Activated T-cell treated with anti-CD3 and anti-CD28 coated beads, Interleukin-2, amount 50 U/mL, for 72 hours (primary cell): ENCODE measurements at places on chromosomes 7 and 10.

- DNase-seq = no peak
Observed at GRCh38 chr10:118868589-118868988, 113.8 kb upstream of the CACUL1 start.

DNA sequence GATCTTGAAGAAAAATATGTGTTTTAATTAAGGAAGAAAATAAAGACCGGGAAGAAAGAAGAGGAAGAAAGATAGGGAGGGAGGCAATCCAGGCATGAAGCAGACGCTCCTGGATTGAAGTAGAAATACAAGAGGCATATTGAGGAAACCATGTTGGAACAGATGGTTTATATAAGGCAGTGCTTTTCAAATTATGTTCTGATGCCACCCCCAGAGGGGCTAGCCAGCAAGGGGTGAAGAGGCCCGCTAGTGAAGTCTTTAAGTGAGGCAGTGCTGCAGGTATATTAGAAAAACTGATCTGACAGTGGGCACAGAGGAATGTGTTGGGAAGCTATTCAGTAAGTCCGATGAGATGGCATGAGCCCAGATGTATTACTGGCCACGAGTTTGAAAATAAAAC lies 40.1 kb downstream of the REEP3 start:
- no peak for DNase-seq

DNA sequence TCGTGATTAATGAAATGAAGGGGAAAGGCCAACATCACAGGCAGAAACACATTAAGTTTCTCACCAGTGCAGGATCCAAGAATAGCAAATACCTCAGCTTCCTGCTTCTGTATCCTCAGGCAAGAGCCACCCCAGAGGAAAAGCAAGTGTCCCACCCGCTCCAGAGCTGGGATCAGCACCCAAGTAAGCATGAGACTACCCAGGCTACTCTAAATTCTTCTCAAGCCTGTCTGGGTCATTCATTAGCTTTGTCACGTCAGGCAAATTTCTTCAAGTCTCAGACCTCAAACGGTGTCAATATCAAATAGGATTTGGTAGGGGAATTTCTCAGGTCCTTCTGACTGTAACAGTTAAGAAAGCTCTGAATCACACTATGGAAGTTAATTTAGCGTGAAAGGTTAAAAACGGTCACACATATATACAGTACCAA lies 59.0 kb downstream of the GNA12 start:
- DNase-seq = no peak

GRCh38 chr10:63206997-63207811 lies 74.1 kb downstream of the NRBF2 start:
- DNase-seq = no peak

GRCh38 chr7:155358066-155358947 lies 60.6 kb downstream of the INSIG1 start:
- DNase-seq = no peak

- DNase-seq = no peak
Observed at GRCh38 chr10:112232670-112233069, 49.1 kb upstream of the GPAM start.

GRCh38 chr10:74733612-74734011 lies 92.8 kb upstream of the KAT6B start:
- no peak for DNase-seq

- no peak for DNase-seq
Observed at GRCh38 chr10:110863361-110863760, 8.4 kb upstream of the PDCD4 start.

DNA sequence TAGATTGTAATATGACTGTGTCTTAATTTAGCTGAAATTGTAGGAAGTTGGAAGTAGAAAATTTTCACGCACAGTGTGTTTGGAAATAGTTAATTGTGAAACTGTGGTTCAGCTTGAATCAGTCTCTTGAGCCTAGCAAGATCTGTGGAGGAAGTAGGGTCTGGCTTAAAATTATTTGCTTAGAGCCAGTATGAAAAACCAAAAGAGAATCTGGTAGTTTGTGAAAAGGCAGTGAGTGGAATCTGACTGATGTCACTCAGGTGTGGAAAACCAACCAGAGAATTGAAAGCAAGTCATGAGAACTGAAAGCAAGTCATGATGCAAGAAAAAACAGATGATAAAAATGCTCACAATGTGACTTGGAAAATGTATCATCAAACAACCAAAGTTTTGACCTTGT lies 11.5 kb downstream of the LIPJ start:
- DNase-seq = no peak

- DNase-seq = no peak
Observed at GRCh38 chr7:99290980-99291607, 18.5 kb downstream of the MYH16 start.

GRCh38 chr7:107069457-107069856 lies 25.0 kb downstream of the PRKAR2B start:
- no peak for DNase-seq

DNA sequence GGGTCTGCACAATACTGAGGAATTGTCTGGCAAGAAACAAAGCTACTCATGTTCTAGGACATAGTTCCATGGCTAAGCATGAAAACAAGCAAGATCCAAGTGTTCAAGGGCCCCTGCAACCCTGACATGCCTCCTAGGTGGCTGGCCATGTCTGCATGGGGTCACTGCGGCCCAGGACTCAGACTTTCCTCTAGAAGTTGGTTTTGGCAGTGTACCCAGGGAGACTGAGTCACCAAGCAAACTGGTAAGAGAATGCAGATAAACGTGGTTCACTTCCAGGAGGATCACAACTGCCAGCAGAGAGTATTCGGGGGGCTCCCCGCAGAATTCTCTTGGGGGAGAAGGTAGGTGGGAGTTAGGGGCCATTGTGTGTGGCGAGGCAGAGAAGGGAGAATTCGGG lies 7.4 kb upstream of the PFKFB3 start:
- DNase-seq = no peak

DNA sequence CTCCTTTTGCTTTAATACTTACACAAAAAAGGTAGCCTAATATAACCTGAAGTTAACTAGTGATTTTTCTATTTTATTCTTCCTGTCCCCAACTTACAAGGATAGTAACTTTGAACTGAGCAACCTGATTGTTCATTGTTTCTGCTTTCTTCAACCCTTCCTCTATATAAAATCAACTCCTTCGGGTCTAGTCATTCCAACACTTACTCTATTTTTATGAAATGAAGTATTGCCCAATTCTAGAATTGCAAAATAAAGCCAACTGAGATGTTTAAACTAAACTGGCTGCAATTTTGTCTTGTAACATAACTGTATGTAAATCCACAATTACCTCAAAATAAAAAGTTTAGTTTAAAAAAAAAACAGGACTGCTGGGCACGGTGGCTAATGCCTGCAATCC lies 20.3 kb upstream of the DNA2 start:
- DNase-seq = no peak

- no peak for DNase-seq
Observed at GRCh38 chr7:39271402-39271801, 293.7 kb downstream of the POU6F2 start.

DNA sequence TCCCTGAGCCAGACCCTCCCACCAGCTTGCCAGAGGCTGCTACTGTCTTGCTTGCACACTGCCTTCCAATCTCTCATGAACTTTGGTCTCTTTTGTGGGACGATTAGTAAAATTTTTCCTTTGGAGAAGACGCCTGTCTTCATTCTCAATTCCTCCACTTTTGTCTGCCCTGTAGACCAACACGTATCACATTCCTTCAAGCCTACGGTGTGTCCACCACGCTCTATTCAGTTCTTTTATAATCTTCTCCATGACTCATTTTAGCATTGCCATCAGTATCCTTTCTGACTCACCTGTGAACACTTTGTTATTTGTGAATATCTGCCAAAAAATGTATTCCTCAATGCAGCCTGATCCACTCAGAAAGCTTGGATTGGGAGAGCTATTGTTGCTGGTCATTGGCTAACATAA lies 1.4 kb downstream of the GIMAP5 start:
- no peak for DNase-seq

GRCh38 chr10:11678074-11678793 lies 63.9 kb upstream of the ECHDC3 start:
- peak; percentile 29 for DNase-seq

GRCh38 chr7:30563326-30563942 lies 31.2 kb upstream of the GARS1 start:
- DNase-seq = no peak

- no peak for DNase-seq
Observed at GRCh38 chr10:13823096-13823708, 236.4 kb downstream of the PRPF18 start.

DNA sequence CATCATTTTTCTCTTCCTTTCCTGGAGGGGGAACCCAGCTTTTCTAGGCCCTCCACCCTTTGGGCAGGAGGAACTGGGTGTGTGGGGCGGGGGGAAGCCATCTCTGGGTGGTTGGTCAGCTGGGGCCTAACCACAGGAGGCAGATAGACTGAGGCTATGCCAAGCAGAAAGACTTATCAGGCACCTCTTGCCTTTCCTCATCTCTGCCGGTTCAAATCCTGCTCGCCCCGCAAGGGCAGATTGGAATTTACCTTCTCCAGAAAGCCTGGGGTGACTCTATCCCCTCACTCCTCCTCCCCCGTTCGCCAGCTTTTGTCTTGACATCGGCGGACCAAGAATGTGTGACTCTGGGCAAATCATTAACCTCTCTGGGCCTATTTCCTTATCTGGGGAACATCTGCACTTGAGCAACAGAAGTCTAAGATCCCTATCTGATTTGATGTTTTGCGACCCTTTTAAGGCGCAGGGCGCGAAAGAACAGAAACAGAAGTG lies 584 bp upstream of the GARS1 start:
- DNase-seq = peak; percentile 51

DNA sequence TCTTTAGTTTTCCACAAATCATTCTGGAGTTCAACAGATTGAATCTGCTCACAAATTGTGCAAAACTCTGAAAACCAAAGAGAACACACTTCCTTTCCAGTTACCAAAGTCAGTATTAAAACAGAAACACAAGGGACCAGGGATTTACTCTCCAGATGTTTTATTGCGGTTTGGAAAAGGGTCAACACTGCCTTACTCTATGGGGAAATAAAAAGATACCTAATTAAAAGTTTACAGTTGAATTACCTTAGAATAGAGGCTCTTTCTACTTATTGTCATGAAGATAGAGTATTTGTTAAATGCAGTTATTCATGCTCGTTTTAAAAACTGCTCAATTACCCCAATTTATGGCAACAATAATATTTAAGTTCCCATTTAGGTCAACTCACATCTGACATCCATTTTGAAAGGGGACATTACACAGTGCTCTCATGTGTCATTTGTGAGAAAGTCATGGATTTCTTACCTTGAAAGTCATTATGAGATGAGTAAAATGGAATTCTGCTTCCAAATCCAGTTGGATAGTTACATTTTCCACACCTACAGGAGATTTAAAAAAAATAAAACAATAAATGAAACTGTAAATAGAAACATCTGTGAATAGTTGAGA lies 8.4 kb downstream of the LAMB1 start:
- no peak for DNase-seq

DNA sequence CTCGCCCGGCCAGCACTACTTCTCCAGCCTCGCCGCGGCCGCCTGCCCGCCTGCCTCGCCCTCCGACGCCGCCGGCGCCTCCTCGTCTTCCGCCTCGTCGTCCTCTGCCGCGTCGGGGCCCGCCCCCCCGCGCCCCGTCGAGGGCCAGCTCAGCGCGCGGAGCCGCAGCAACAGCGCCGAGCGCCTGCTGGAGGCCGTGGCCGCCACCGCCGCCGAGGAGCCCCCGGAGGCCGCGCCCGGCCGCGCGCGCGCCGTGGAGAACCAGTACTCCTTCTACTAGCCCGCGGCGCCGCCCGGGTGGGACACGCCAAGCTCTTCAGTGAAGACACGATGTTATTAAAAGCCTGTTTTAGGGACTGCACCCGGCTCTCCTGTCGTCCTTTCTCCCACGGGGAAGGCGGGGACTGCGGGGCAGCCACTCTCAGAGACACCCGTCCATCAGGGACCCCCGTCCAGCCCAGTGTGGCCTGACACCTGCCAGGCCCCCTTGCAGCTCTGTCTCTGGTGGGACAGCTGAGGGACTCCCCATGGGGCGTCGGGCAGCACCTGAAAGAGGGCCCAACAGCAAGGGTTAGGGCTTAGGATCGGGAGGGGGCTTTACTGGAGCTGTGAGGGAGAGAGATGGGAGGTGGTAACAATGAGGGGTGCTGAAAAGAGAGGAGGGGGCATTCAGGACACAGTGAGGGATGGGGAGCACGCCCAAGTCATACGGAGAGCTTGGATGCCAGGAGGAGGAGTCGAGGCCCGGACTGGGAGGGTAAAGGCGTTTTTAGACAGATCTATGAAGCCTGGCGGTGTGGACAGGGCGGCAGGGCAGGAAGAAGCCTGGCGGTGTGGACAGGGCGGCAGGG lies 34.7 kb downstream of the SPDYE6 start:
- peak; percentile 22 for DNase-seq

DNA sequence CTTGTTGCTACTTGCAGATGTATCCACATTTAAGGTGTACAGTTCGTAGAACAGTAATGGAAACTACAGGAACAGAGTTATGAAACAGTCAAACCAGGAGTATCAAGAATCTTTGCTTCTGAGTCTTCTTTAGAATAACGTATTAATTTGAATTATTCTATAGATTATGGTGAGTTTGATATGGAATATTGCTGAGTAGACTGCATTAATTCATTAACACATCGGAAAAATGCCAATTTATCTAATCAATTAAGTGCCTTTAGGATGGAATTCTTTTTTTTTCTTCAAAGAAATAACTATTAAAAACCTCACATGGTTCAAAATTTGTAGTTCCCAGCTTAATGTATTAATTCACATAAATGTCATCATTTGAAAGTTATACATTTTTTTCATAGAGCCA lies 3.8 kb downstream of the TFAM start:
- DNase-seq = no peak

DNA sequence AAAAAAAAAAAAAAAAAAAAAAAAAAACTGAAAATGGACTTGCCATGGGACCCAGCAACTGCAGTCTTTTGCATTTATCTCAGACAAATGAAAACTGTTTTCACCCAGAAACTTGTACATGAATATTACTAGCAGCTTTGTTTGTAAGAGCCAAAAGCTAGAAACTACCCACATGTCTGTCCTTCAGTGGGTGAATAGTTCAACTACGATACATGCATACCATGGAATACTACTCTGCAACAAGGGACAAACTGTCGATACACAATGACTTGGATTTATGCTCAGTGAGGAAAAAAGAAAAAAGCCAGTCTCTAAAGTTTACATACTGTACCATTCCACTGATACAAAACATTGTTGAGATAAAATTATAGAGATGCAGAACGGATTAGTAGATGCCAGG lies 195.6 kb downstream of the KIAA1217 start:
- DNase-seq = no peak

GRCh38 chr7:131327049-131327625 lies 539 bp upstream of the MKLN1 start:
- DNase-seq = peak; percentile 22

DNA sequence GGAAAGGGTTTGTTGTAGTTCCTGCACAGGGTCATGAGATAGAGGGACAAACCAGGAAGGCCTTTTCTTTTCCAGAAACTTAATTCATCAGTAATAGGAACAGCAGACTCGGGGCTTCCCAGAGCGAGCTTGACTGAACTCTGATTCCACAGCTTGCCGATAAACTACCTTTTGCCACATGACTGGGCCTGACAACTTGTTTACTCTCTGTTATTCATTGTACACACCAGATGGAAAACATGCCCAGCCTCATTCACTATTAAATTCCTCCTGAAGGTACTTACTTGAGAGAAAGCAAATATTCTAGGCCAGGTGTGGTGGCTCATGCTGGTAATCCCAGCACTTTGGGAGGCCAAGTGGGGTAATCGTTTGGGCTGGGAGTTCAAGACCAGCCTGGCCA lies 77.1 kb upstream of the FGFR2 start:
- DNase-seq = no peak
